ENCODE measurements at places on chromosomes 13 and 19. TPM values are rescaled to one million over a fixed set of nuclear protein-coding genes. Genes with fewer than 3 reads are reported as not detected.

Gene GPC5
- 4.7 TPM for total RNA-seq

Gene TLE6
- 0.98 TPM for total RNA-seq

Gene ARRDC5
- total RNA-seq = not detected

Gene ZNF714
- total RNA-seq = 64.9 TPM

Gene OLFM4
- total RNA-seq = 1.5 TPM

Gene FCER2
- under 0.01 TPM for total RNA-seq

Gene ANGPTL8
- total RNA-seq = not detected

Gene MLNR
- not detected for total RNA-seq

Gene ZSCAN4
- total RNA-seq = not detected

Gene ZNF135
- total RNA-seq = 9.8 TPM

Gene CILP2
- total RNA-seq = 0.98 TPM

Gene IGFL2
- not detected for total RNA-seq

Gene OSCAR
- total RNA-seq = not detected

All from temporal lobe (tissue), 4 donors.